ENCODE measurements at places on chromosomes 2 and 18.

DNA sequence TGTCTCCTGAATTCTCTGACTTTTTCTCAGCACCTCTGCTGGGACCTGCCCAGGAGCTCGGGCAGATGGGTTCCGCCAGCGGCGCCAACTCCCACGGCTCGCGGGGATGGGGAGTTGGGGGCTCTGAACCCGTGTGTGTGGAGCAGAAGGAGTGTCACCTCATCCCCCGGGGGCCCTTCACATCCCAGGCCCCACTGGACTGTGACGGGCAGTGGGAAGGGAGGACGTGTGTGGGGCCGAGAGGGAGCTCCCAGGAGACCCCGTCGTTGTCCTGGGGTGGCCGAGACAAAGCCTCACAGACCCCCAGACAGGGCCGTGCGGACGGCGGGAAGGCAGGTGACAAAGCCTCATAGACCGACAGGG is 130.0 kb upstream of the CTDP1 start:
- DNase-seq, result no peak

DNA sequence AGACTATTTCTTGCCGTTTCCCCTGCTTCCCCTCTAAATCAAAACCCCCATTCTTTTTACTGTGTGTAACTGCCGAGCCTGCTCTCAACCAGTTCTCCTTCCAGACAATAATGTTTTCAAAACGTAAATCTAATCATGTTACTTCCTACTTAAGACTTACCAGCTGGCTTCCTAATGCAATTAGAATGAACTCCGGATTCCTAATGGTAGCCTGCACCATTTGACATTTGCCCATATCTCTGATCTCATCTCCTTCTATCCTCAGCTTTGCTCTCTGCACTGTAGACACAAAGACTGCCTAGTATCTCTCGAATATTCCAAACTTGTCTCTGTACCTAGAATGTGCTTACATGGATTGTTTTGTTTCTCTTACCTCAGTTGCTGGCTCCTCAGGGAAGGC is 12.9 kb downstream of the TTL start:
- no peak for DNase-seq

DNA sequence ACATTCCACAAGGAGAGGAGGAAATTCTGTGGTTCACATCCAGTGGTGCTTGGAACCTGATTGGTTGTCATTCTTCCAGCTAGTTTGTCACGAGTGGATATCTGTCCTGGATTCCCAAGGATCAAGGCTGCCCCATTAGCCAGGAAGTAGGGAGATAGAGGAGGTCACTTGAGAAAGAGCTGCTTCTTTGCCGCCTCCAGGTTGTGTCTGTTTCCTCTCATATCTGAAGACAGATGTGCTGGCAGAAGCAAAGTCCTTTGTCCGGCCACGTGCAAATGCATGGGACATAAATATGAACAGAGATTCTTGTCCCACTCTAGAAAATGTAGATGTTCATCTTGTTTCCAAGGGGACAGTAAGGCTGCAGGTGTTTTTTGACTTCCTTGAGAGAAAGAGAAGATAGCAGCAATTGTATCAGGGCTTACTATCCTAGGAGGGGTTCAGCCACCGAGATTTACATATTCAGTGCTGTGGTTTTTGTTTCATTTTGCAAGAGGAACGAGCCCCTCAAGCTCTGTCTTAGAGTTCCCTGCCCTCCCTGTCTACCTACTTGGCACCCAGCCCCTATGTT is 174.4 kb downstream of the RPIA start:
- DNase-seq, result no peak

DNA sequence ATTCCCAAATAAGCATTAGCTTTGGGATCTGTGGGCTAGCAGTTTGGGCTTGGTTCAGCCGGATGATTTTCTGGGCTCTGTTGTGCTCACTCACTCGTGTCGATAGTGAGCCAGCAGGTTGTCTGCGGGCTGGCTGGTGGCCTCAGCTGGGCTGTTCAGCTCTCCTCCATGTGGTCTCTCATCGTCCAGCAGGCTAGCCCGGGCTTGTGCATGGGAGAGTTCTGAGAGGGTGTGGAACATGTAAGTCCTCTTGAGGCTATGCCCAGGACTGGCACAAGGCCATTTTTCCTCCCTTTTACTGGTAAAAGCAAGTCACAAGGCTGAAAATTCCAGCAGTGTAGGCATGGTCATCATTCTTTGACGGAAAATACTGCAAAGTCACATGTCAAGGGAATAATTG is 38.5 kb downstream of the NTSR2 start:
- DNase-seq, result no peak

All from stimulated activated CD8-positive, alpha-beta memory T cell treated with anti-CD3 and anti-CD28 coated beads, Interleukin-2, amount 100 ng/mL, for 48 hours (primary cell).